ENCODE measurements at places on chromosomes 12 and 14. TPM values are rescaled to one million over a fixed set of nuclear protein-coding genes. Genes with fewer than 3 reads are reported as not detected.

TAS2R8 gene
- total RNA-seq, result not detected

SOX5 gene
- 13.7 TPM for total RNA-seq

MAP1LC3B2 gene
- total RNA-seq, result not detected

CLEC6A gene
- total RNA-seq, result not detected

POTEM gene
- total RNA-seq, result not detected

ESPL1 gene
- total RNA-seq, result 29.5 TPM

LMO3 gene
- total RNA-seq, result 7.4 TPM

PLA2G1B gene
- not detected for total RNA-seq

FAM177A1 gene
- total RNA-seq, result 28.0 TPM

RIMKLB gene
- total RNA-seq, result 47.7 TPM

P2RX2 gene
- not detected for total RNA-seq

DTX3 gene
- 157 TPM for total RNA-seq

MUCL1 gene
- not detected for total RNA-seq

PZP gene
- total RNA-seq, result not detected

SUOX gene
- 10.0 TPM for total RNA-seq

LRIG3 gene
- 129 TPM for total RNA-seq

DNA sequence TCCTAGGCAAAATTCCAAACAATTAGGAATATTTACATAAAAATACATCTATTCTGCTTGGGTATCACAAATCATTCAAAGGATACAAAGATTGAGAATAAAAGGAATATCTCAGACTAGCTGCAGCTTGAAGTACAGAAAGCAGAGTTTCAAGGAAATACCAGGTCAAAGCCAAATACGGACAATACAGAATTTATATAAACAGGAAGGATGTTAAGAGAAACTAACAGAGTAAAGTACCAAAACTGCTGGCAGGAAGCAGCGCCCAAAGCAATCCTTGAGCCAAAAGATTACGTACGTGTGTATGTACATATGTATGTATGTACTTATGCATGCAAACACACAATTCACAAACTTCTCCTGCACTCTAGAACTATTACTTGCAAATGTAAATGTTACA is 86.6 kb downstream of the PPP1R12A start:
- no peak overlapping the region for H3K4me3 ChIP-seq
- no peaks in the 10 kb centered on the region for H3K4me1 ChIP-seq
- H3K36me3 ChIP-seq, result peaks cover 13% of the 10 kb centered on the region
- no peaks in the 10 kb centered on the region for H3K27me3 ChIP-seq

DNA sequence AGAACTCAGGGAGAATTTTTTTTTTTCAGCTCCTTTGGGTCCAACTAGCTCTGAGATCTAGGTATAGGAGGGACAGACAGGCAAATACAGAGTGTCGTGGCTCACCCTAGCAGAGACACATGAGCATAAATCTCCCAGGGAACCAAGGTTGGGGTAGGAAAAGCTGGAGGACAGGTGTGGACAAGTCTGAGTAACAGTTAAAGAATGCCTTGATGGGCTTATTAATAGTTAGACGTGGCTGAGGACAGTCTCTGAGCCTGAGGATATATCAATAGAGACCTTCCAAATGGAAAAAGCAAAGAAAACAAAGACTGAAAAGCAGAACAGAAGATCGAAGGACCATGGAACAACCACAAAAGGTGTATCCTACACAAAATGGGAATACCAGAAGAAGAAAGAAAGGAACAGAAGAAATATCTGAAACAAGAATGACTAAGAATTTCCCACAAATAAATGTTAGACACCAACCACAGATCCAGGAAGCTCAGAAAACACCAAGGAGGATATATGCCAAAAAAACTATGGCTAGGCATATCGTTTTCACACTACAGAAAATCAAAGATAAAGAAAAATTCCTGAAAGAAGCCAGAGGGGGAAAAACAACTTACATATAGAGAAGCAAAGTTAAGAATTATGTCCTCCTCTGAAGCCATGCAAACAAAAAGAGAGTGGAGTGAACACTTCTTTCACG is 80.9 kb downstream of the PTPRB start:
- no peak overlapping the region for H3K27ac ChIP-seq
- no peaks in the 10 kb centered on the region for H3K36me3 ChIP-seq
- H3K27me3 ChIP-seq, result no peaks in the 10 kb centered on the region

- DNase-seq, result no peak
- H3K27me3 ChIP-seq, result no peaks in the 10 kb centered on the region
- no peaks in the 10 kb centered on the region for H3K4me1 ChIP-seq
- no peak overlapping the region for H3K4me3 ChIP-seq
Observed at GRCh38 chr12:34345801-34346200, 323.5 kb downstream of the ALG10 start.

- H3K27me3 ChIP-seq, result no peaks in the 10 kb centered on the region
- no peaks in the 10 kb centered on the region for H3K4me1 ChIP-seq
- H3K36me3 ChIP-seq, result no peaks in the 10 kb centered on the region
- no peak overlapping the region for H3K4me3 ChIP-seq
Observed at GRCh38 chr12:104226672-104227071, 11.1 kb downstream of the TXNRD1 start.

- no peak overlapping the region for H3K27ac ChIP-seq
- H3K4me1 ChIP-seq, result no peaks in the 10 kb centered on the region
- no peak overlapping the region for H3K4me3 ChIP-seq
- no peaks in the 10 kb centered on the region for H3K27me3 ChIP-seq
Observed at GRCh38 chr14:82759656-82760055, 1226.0 kb upstream of the SEL1L start.

DNA sequence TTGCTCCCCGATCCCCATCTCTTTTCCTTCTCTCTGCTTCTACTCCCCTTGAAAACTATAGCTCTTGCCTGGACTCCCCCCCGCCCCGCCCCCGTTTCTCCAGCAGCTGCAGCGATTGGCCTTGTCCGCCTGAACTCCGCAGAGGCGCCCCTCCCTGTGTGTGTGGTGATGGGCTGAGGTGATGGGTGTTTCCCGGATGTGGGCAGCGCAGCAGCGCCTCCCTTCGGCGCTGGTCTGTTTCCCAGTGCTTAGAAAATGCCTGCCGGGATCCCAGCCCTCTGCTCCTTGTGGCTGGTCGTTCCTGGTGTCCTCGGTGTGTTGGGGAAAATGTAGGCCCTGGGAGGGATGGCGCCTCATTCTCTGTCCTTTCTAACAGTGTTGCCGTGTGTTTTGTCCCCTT is 43.3 kb downstream of the GALNT8 start:
- no peaks in the 10 kb centered on the region for H3K4me1 ChIP-seq
- H3K27me3 ChIP-seq, result peaks cover 15% of the 10 kb centered on the region
- H3K27ac ChIP-seq, result no peak overlapping the region
- DNase-seq, result peak; percentile 85
- H3K36me3 ChIP-seq, result no peaks in the 10 kb centered on the region

GRCh38 chr12:88450136-88450535 is 130.1 kb downstream of the KITLG start:
- no peaks in the 10 kb centered on the region for H3K36me3 ChIP-seq
- H3K27me3 ChIP-seq, result no peaks in the 10 kb centered on the region
- DNase-seq, result no peak
- H3K4me1 ChIP-seq, result no peaks in the 10 kb centered on the region
- no peak overlapping the region for H3K27ac ChIP-seq
- no peak overlapping the region for H3K4me3 ChIP-seq

GRCh38 chr14:105010891-105011291 is 10.0 kb downstream of the CDCA4 start:
- H3K4me1 ChIP-seq, result peaks cover 18% of the 10 kb centered on the region
- H3K27ac ChIP-seq, result no peak overlapping the region
- H3K4me3 ChIP-seq, result no peak overlapping the region

- no peaks in the 10 kb centered on the region for H3K36me3 ChIP-seq
- H3K4me1 ChIP-seq, result peaks cover 14% of the 10 kb centered on the region
- H3K27me3 ChIP-seq, result no peaks in the 10 kb centered on the region
- H3K4me3 ChIP-seq, result no peak overlapping the region
Observed at GRCh38 chr12:23687947-23688346, 261.5 kb downstream of the SOX5 start.

DNA sequence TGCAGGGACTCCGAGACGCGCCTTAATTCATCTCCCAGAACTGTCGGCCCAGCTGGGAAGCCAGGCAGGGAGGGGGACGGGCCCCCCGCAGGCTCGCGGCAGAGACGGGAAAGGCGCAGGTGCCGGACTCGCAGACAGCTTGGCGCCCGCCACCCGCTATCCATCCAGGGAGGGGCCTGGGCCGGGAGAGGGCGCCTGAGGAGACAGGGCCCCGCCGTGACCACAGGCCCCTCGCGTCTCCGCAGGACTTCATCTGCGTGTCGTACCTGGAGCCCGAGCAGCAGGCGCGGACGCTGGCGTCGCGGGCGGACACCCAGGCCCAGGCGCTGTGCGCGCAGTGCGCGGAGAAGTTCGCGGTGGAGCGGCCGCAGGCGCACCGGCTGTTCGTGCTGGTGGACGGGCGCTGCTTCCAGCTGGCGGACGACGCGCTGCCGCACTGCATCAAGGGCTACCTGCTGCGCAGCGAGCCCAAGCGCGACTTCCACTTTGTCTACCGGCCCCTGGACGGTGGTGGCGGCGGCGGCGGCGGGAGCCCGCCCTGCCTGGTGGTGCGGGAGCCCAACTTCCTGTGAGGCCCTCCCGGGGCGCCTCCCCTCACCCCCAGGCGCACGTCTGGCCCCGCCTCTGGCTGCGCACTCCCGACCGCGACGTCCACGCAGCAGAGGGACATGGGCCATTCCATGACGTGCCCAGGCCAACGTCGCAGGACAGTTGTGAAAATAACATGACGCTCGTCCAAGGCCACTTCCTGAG is 60.6 kb downstream of the LGMN start:
- H3K4me3 ChIP-seq, result no peak overlapping the region
- H3K4me1 ChIP-seq, result no peaks in the 10 kb centered on the region
- H3K36me3 ChIP-seq, result no peaks in the 10 kb centered on the region
- no peak for DNase-seq
- H3K27ac ChIP-seq, result no peak overlapping the region

GRCh38 chr12:44874981-44875416 is 1.1 kb downstream of the NELL2 start:
- H3K27ac ChIP-seq, result no peak overlapping the region
- H3K4me1 ChIP-seq, result no peaks in the 10 kb centered on the region
- no peak for DNase-seq
- no peaks in the 10 kb centered on the region for H3K36me3 ChIP-seq
- peaks cover 7% of the 10 kb centered on the region for H3K27me3 ChIP-seq
- H3K4me3 ChIP-seq, result no peak overlapping the region

DNA sequence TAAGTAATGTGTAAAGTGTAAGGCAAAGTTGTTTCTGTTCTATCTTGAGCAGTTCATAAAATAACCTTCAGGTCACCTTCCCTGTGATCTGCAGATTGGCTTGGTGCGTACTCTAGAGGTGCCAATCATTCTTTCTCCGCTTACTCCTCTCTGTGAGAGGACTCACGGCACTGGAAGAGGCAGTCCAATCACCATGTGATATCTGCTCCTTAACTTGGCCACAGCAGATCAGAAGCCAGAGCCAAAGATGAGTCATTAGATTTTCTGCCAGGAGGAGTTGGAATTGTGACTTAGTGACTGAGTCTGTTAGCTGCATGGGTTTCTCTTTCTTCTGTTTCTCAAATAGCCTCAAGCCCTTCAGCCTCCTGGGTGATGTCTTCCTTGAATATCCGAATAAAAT is 165.5 kb downstream of the SLC41A2 start:
- no peaks in the 10 kb centered on the region for H3K4me1 ChIP-seq
- no peaks in the 10 kb centered on the region for H3K27me3 ChIP-seq
- H3K36me3 ChIP-seq, result no peaks in the 10 kb centered on the region
- DNase-seq, result no peak
- no peak overlapping the region for H3K27ac ChIP-seq

- H3K4me3 ChIP-seq, result peak overlapping the region; percentile 98
- H3K4me1 ChIP-seq, result peaks cover 9% of the 10 kb centered on the region
- H3K27me3 ChIP-seq, result no peaks in the 10 kb centered on the region
- no peaks in the 10 kb centered on the region for H3K36me3 ChIP-seq
Observed at GRCh38 chr12:93442411-93443340, 929 bp upstream of the UBE2N start.

GRCh38 chr12:57586128-57586527 is 4.9 kb upstream of the PIP4K2C start:
- peaks cover 5% of the 10 kb centered on the region for H3K4me1 ChIP-seq
- H3K27me3 ChIP-seq, result peaks cover 25% of the 10 kb centered on the region
- no peak overlapping the region for H3K27ac ChIP-seq
- DNase-seq, result no peak

- H3K36me3 ChIP-seq, result no peaks in the 10 kb centered on the region
- no peak overlapping the region for H3K27ac ChIP-seq
- H3K4me1 ChIP-seq, result no peaks in the 10 kb centered on the region
- no peak overlapping the region for H3K4me3 ChIP-seq
- no peaks in the 10 kb centered on the region for H3K27me3 ChIP-seq
Observed at GRCh38 chr12:127980585-127980984, 286.4 kb upstream of the TMEM132C start.

- peak; percentile 35 for DNase-seq
- peaks cover 21% of the 10 kb centered on the region for H3K4me1 ChIP-seq
- H3K36me3 ChIP-seq, result no peaks in the 10 kb centered on the region
- H3K27ac ChIP-seq, result no peak overlapping the region
- no peaks in the 10 kb centered on the region for H3K27me3 ChIP-seq
Observed at GRCh38 chr14:68084256-68084655, 264.7 kb downstream of the RAD51B start.

- peaks cover 3% of the 10 kb centered on the region for H3K27me3 ChIP-seq
- no peak overlapping the region for H3K27ac ChIP-seq
- H3K4me1 ChIP-seq, result no peaks in the 10 kb centered on the region
- DNase-seq, result no peak
- no peak overlapping the region for H3K4me3 ChIP-seq
- H3K36me3 ChIP-seq, result no peaks in the 10 kb centered on the region
Observed at GRCh38 chr12:120064054-120064940, 52.3 kb downstream of the RAB35 start.

DNA sequence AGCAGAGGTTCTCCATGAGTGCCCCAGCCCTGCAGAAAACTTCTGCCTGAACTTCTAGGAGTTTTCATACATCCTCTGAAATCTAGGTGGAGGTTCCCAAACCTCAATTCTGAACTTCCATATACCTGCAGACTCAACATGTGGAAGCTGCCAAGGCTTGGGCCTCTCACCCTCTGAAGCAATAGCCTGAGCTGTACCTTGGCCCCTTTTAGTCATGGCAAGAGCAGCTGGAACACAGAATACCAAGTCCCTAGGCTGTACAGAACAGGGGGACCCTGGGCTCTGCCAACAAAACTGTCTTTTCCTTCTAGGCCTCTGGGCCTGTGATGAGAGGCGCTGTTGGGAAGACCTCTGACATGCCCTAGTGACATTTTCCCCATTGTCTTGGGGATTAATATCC is 494.3 kb upstream of the FOXG1 start:
- H3K4me1 ChIP-seq, result no peaks in the 10 kb centered on the region
- no peak overlapping the region for H3K4me3 ChIP-seq
- DNase-seq, result no peak
- no peaks in the 10 kb centered on the region for H3K27me3 ChIP-seq

GRCh38 chr12:79547044-79547734 is 143.6 kb downstream of the PAWR start:
- H3K27ac ChIP-seq, result peak overlapping the region; percentile 43
- DNase-seq, result peak; percentile 5
- H3K4me3 ChIP-seq, result no peak overlapping the region
- H3K36me3 ChIP-seq, result 0 out of 2 replicates have a peak, but pooled peaks cover 2% of the 10 kb centered on the region
